K562 (cell line): ENCODE measurements at places on chromosomes 11 and 22. TPM values are rescaled to one million over a fixed set of nuclear protein-coding genes. Genes with fewer than 3 reads are reported as not detected.

DNA sequence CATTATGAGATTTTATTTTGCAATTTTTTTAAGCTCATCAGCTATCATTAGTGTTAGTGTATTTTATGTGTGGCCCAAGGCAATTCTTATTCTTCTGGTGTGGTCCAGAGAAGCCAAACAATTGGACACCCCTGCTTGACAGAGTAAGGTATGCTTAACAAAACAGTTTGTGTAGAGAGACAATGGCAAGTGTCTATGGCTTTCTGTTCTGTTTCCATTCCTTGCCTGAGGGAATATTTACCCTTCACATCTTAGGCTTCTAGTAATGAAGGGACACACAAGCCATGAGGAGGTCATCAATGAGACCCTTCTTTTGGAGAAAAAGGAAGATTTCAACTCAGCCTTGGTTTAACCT lies 1278.4 kb upstream of the TENM4 start:
- no peak for DNase-seq

DNA sequence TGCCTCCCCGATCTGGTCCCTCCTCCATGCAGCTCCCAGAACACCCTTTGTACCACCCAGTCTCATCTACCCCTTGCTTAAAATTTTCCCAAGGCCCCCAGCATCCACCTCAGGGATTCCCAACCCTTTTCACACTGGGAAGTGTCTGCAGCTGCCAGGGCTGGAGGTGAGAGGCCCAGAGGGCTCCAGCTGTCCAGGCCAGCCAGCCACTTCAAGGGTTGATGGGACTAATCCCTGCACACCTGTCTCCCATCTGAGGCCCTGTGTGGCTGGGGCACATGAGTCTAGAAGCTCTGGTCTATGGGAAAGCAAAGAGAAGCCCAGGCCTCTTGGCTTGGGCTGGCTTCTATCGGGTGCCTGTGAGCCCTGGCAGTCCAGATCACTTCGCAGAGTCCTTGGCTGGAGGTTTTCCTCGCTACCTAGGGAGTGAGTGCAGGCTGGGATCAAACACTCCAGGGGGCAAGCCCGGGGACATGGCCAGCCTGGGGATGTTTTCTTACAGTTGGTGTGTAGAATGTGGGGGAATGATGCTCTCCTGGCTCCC lies 41.1 kb upstream of the TPBGL start:
- DNase-seq: no peak

GRCh38 chr11:46333394-46333947 lies 13.8 kb upstream of the DGKZ start:
- DNase-seq: no peak

DNA sequence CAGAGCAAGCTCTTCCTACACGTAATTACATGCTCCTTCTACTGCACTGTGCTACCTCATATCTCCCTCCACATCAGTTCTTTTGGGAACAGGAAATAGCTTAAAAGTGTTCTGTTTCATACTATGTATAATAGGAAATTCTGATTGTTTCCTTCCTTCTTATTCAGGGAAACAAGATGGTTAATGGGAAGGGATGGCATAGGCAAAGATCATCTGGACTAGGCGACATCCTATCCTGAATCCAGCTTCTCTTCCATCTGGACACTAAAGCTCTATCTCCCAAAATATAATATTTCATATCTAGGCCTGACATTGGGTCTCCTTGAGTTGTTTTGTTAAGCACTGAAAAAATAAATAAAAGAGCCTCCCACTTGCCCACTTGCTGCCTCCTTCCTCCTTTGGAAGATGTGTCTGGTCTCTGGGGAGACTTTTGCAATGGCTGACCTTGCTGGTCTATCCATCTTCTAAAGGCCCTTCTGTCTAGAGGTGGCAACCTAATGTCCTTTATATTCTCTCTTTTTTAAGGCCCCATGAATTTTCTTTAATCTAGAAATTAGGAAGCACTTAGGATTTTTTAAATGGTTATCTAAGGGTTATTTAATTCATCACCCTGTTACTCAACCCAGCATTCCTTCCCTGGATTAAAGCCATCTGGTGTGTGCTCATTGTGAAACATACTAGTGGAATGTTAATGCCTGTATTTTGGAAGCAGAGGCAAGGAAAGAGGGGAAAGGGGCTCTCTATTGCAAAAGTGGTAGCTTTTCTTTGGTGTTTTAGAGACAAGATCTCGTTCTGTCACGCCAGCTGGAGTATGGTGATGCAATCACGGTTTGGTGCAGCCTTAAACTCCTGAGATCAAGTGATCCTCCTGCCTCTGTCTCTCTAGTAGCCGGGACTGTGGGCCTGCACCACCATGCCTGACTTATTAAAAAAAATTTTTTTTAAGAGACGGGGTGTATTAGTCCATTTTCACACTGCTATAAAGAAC lies 20.6 kb downstream of the CLMP start:
- DNase-seq: no peak

GRCh38 chr22:20390394-20390907 lies 3.5 kb upstream of the ZNF74 start:
- DNase-seq: peak; percentile 11

The P2RX6 gene
- 2.3 and 2.7 TPM in 2 replicates for total RNA-seq

The KCNK7 gene
- total RNA-seq: 0.40 TPM in 1 of 2 replicates, not detected in the other

The MYBPC3 gene
- not detected in 2 replicates for total RNA-seq

The MTFP1 gene
- 43.3 and 45.8 TPM in 2 replicates for total RNA-seq
